ENCODE measurements at places on chromosomes 3 and 15.

GRCh38 chr3:3631114-3631513, 168.1 kb upstream of the LRRN1 start:
- DNase-seq = no peak

- no peak for DNase-seq
Measured at GRCh38 chr3:142586803-142587406, 8.4 kb upstream of the ATR start.

DNA sequence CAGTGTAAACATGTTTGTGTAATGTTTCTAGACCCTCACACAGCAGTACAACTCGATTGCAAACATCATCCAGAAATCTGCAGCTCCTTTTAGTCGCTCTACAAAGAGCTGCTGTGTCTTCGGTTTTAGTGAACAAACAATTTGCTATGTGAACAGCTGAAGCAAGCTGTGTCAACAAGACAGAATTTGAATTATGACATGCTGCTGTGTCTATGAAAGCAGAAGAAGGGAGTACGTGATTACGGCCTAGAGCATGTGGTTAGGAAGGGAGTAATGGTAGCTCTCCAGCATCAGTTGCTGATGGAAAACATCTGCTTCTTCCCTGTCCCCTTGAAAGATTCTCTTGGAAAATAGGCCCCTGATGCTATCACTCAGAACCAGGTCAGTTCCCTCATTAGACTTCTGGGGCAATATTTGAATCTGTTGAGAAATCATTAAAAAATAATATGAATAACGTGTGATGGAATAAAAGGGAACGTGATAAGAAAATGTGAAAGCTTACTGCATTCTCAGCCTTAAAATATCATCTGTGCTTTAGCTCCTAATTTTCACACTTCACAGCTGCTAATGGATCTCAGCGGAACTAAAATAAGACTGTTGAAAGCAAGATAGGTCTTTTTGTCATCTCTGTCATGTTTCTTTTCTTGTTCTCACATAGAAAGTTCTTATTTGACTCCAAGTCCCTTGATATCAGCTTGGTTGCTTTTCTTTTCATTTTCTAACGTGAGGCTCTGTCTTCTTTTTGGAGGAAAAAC, 891.5 kb downstream of the ROBO2 start:
- no peak for DNase-seq

DNA sequence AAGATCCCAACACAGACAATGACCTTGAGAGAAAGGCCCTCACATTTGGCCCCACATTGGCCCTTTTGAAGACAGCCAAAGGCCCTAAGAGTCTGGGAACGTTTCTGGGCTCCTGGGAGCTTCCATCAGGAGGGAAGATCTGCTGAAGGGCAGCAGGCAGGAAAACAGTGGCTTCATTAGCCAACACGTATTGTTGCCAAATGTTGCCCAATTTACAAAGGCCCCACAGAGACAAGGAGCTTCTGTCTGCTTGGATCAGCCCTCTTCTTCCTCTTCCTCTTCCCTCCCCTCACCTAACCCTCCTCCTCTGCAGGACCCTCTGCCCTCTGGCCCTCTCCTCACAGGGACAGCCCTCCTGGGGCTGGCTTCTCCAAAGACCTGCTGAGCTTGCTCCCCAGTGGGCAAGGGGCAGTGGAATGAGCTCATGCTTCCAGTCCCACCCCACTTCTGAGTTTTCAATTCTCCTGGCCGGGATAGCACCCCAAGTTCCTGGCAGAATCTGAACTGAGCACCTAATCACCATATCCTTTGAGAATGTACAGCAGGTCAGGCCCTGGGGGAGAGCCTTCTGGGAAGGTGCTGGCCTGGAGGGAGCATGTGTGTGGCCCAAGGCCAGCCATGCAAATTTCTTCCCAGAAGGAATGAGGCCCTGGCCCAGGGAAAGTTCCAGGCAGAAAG, 5.1 kb upstream of the LTF start:
- DNase-seq = no peak

- no peak for DNase-seq
Measured at GRCh38 chr15:90234096-90234988, at the start of gene GDPGP1. GDPGP1 (plus strand) TSS chr15:90234209; CDS start chr15:90240909, 6,700 bp downstream.

DNA sequence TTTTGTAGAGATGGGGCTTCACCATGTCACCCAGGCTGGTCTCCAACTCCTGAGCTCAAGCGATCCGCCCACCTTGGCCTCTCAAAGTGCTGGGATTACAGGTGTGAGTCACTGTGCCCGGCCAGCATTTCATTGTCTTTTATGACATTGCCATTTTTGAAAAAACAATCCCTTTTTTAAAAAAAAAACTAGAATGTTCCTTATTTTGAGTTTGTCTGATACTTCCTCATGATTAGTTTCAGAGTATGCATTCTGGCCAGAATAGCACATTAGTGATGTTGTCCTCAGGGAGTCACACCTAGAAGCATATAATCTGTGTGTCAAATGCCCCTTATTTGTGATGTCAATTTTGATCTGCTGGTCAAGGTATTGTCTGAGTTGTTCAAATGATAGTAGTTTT, 21.2 kb upstream of the NMD3 start:
- DNase-seq = no peak

All from activated B cell treated with CpG ODN at 0.5 μM for 24 hours (primary cell).